Colonic mucosa (tissue), 4 donors: ENCODE measurements at places on chromosomes 7 and 10. TPM values are rescaled to one million over a fixed set of nuclear protein-coding genes. Genes with fewer than 3 reads are reported as not detected.

The BAMBI gene
- 3.1 TPM for total RNA-seq

The MMP21 gene
- not detected for total RNA-seq

The MBL2 gene
- 0.17 TPM for total RNA-seq

The JMJD1C gene
- total RNA-seq, result 72.2 TPM

The MKX gene
- 0.10 TPM for total RNA-seq

DNA sequence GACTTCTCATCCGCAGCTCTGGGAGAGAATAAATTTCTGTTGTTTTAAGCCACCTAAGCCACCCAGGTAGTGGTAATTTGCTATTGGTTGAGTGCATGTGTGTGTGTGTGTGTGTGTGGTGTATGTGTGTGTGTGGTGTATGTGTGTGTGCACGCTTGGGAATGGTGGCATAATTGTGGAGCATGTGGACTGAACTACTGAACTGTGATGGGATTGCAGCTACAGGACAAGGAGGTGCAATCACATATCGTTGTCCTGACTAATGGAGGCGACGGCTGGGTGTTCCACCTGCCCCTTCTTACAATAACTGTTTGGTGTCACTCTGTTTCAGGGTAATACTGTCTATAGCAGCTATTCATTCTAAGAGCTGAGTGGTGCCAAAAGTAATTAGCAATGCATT, 448.7 kb upstream of the PFKP start:
- no peak overlapping the region for H3K27ac ChIP-seq
- no peaks in the 10 kb centered on the region for H3K36me3 ChIP-seq
- no peak for DNase-seq
- no peak overlapping the region for H3K4me3 ChIP-seq
- no peaks in the 10 kb centered on the region for H3K4me1 ChIP-seq

DNA sequence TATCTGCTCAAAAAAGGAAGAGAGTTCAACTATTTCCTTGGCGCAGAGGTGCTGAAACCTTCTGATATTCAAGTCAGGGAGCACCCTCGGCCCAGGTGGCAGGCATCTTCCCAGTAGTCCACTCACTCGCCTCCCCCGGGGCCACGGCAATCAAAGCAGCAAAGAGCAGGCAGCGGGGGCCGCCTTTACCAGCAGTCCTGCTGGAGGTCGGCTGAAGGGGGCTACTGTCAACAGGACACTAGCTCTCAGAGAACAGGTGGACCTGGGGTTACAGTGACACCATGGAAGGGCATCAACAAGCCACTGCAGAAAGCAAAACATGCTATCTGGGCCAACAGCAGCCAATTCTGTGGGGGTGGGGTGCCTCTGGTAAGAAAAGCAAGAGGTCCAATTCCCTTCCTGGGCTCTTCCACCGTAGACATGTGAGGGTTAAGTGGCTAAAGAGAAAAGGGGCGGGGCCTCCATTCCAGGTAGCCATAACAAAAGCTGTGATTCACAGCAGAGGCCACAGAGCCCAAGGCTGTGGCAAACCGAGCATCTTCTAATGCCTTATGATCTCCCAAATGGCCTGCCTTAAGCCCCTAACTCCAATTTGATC, 9.4 kb downstream of the FZD9 start:
- H3K4me1 ChIP-seq, result no peaks in the 10 kb centered on the region
- no peaks in the 10 kb centered on the region for H3K27me3 ChIP-seq
- peaks cover 34% of the 10 kb centered on the region for H3K36me3 ChIP-seq
- H3K4me3 ChIP-seq, result no peak overlapping the region
- no peak for DNase-seq

GRCh38 chr10:91210014-91210413, 10.4 kb upstream of the PCGF5 start:
- peak; percentile 31 for DNase-seq
- no peaks in the 10 kb centered on the region for H3K27me3 ChIP-seq
- no peak overlapping the region for H3K4me3 ChIP-seq

- no peaks in the 10 kb centered on the region for H3K36me3 ChIP-seq
- H3K27me3 ChIP-seq, result no peaks in the 10 kb centered on the region
- H3K27ac ChIP-seq, result no peak overlapping the region
- no peaks in the 10 kb centered on the region for H3K4me1 ChIP-seq
- no peak overlapping the region for H3K4me3 ChIP-seq
Observed at GRCh38 chr10:80068270-80068669, 10.2 kb upstream of the TMEM254 start.

DNA sequence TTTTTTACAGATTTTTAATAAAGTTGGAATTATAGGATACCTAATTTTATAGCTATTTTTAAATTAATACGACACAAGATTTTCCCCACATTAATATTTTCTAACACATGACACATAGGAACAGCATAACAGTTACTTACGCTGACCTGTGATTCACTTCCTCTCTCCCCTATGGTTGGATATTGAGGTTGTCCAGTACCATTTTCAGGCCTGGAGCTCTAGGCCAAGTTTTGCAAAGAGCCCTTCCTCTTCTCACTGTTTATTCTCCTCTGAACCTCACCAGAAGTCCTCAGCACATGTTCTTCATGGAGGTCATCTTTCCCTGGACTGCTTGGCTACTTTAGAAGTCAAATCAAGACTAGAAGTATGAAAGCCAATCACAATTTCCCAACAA, 28.2 kb downstream of the LYZL1 start:
- no peak overlapping the region for H3K27ac ChIP-seq
- H3K36me3 ChIP-seq, result no peaks in the 10 kb centered on the region
- H3K4me1 ChIP-seq, result no peaks in the 10 kb centered on the region
- no peak for DNase-seq
- H3K4me3 ChIP-seq, result no peak overlapping the region
- H3K27me3 ChIP-seq, result no peaks in the 10 kb centered on the region

DNA sequence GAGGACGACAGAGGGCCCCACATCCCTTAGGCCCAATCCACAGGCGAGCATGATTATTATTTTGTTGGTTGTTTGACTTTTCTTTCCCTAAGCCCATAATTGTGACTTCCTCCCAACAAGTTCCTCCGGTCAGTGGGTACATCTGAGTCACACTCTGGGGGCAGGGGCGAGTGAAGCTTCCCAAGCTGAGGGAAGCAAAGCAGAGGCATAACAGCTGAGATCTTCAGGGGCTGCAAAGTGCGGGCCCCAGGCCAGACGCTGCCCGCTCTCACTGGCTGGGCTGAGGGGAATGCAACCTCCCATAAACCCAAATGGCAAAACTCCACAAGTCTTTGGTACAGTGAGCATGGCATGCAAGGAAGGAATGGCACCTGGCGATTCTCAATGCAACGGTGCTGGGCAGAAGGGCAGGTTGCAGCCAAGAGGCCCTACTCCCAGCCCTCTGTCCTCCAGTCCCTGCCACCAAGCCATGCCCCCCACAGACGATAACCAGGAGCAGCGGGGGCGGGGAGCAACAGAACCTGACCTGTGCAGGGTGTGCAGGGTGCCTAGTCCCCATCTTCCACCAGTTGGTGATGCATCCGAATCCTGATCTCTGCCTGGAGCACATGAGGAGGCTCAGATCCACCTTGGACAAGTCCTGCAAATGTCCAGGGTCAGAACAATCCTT, 25.3 kb downstream of the TNS3 start:
- no peaks in the 10 kb centered on the region for H3K4me1 ChIP-seq
- DNase-seq, result no peak
- no peaks in the 10 kb centered on the region for H3K27me3 ChIP-seq
- no peak overlapping the region for H3K4me3 ChIP-seq

DNA sequence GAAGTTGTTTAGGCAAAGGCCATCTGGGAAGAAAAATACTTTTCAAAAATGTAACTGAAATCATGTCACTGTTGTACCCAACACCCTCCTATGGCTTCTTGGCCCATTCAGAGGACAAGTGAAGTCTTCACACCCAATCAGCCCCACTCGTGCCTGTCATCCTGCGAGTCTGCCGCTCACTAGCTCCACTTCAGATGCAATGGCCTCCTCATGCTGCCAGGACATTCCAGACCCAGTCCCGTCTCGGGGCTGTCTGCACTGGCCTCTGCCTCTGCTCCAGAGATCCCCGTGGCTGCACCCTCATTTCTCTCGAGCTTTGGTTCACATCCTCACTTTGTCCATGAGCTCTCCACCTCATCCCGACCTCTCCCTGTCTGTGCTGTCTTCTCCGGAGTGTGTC, 227.1 kb downstream of the KCNMA1 start:
- DNase-seq, result no peak
- H3K36me3 ChIP-seq, result no peaks in the 10 kb centered on the region
- peaks cover 23% of the 10 kb centered on the region for H3K4me1 ChIP-seq
- H3K27me3 ChIP-seq, result no peaks in the 10 kb centered on the region
- H3K4me3 ChIP-seq, result no peak overlapping the region
